RKO (cell line): ENCODE measurements at places on chromosomes 4 and X.

- no peak for DNase-seq
Measured at GRCh38 chr4:126230269-126230668, 915.5 kb downstream of the FAT4 start.

- no peak for DNase-seq
Measured at GRCh38 chr4:68569466-68570121, 6.5 kb downstream of the UGT2B17 start.

- DNase-seq, result peak; percentile 44
Measured at GRCh38 chr4:77734928-77735327, 84.2 kb downstream of the CNOT6L start.

- DNase-seq, result no peak
Measured at GRCh38 chrX:41382714-41383645, 49.0 kb downstream of the DDX3X start.

DNA sequence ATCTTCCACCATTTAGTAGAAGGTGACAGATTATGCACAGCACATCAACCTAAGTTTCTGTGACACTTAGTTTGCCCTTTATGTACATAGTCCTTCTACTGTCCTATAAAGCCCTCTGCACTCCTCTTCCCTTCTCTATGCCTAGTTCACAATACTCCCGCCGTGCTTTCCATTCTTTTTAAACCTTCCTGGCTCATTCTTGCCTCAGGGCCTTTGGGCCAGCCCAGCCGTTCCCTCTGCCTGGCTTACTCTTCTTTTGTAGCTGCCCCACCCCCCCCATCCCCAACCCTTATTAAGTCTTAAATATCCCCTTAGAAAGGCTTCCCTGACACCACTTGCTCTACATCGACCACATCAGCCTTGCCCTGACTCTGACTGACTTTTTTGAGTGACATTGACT, 33.0 kb downstream of the SGMS2 start:
- DNase-seq, result no peak

- no peak for DNase-seq
Measured at GRCh38 chrX:45900766-45901615, 644.2 kb downstream of the ZNF674 start.

DNA sequence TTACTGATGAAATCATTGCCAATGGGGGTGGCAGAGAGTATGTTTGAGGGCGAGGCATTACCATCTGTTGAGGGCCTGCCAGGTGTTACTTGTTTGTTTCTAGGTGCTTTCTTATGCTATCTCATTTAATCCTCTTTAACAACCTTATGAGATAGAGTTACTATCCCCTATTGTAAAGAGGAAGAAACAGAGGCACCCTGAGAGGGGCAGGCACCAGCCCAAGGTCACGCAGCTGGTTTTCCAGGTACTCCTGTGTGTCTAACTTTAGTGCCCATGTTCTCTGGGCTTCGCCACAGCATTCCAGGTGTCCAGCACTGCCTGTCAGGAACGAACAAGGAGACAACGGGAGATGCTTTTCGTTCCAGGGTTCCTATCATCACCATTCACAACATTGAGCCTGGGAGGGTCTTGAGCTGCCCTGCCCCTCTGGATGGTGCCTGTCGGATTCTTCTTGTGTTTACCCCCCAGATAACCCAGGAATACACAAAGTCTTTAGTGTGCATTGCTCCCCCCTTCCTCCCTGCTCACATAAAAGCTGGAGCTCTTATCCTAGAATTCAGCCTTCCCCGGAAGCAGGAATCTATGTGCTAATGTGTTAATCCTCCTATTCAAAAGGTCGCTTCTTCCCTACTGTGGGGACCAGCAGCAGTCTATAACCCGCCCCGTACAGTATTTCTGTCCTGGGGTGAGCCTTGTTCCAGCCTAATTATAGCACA, 24.9 kb upstream of the GPC4 start:
- DNase-seq, result no peak

DNA sequence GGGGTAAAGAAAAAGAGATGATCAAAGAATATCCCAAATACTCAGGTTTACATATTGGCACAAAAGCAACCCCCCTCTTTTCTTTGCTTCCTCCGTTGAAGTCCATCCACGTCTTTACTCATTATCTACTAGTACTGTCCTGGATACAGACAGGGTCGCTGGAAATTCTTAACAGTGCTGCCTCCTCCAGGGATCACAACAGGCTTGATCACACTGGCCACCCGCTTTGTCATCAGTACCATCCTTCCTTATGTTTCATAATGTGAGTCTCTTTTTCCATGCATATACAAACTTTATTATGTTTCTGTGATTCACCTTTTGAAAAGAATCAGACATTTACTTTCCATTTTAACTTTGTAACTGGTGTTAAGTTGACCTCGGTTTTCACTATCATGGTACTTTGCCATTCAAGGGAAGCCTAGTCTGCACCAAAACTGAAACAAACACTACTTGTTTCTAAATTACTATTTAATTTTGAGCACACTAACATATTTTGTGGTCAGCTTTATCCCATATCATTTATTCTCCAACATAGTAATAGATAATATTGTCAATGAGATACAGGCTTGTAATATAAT, 387.5 kb upstream of the PPP1R2C start:
- DNase-seq, result no peak

DNA sequence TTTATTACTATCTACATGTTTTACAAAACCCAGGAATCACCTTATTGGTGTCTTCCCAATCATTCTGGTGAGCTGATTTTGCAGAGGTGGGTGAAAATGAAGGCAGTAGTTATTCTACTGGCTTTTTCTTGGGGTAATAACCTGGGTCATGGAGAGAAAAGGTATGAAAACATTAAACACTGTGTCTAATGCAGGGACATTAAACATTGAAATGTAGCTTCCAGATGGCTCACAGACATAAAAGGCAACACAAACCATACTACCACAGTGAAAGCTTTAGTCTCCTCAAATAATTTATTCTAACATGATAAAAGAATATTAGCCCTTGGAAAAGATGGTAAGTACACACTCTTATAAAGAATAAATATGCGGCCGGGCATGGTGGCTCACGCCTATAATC, 8.0 kb downstream of the SETD7 start:
- DNase-seq, result no peak

DNA sequence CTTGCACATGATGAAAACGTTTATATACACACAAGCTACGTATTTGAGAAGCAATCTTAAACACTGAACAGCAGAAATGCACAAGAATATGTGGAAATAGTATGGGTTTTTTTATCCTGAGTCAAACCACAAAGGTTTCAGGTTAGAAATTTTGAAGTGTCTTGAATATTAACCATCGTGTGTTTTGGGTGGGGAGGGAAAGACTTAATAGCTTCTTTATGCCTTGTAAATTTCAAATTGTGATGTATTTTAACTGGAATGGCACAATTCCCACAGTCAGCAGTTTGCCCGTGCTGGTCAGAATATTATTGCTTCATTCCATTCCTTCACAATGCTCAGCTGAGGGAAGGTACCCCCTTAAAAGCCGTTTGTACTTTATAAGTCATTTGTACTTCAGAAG, 67.4 kb upstream of the WDR1 start:
- no peak for DNase-seq

- DNase-seq, result no peak
Measured at GRCh38 chr4:132479543-132479942, 669.6 kb upstream of the PCDH10 start.

GRCh38 chr4:167020410-167020809, 213.9 kb downstream of the SPOCK3 start:
- peak; percentile 25 for DNase-seq

DNA sequence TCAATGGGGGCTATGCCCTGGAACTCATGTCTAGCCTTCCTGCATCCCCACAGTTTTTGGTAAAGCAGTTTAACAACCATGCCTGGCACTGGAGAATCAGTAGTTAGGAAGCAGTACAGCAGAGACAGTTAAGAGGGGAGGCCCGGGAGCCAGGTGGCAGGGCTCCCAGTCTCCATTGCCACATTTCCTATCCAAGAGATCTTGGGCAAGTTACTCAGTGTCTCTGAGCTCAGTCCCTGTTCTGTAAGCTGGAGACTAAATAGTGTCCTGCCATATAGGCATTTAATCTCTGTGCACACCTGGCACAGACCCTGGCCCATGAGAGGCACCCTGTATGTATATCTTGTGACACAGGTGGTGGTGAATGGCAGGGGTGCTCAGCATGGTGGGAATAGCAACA, 156.1 kb upstream of the EOLA2 start:
- no peak for DNase-seq

DNA sequence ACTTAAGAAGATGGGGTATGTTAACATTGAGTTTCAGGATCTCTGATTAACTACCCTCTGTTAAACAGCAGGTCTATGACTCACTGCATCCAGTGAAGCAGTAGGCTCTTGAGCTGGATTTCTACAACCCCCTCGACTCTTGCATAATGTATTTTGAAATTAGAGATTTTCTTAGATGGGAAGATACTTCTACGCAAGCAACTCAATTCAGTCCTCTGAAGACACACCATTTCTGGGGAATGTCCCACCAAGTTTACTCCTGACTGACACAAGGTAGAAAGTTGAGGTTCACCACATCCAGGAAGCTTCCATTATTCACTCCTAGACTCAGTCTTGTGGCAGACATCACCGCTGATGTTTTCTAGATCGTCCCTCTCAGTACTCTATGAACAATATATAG, 12.9 kb downstream of the PALLD start:
- no peak for DNase-seq

- DNase-seq, result no peak
Measured at GRCh38 chr4:2834001-2834921, 9.4 kb upstream of the ADD1 start.

- DNase-seq, result no peak
Measured at GRCh38 chr4:119080721-119081541, 54.7 kb upstream of the MYOZ2 start.

GRCh38 chr4:73847526-73848182, 5.4 kb upstream of the PF4V1 start:
- DNase-seq, result no peak

DNA sequence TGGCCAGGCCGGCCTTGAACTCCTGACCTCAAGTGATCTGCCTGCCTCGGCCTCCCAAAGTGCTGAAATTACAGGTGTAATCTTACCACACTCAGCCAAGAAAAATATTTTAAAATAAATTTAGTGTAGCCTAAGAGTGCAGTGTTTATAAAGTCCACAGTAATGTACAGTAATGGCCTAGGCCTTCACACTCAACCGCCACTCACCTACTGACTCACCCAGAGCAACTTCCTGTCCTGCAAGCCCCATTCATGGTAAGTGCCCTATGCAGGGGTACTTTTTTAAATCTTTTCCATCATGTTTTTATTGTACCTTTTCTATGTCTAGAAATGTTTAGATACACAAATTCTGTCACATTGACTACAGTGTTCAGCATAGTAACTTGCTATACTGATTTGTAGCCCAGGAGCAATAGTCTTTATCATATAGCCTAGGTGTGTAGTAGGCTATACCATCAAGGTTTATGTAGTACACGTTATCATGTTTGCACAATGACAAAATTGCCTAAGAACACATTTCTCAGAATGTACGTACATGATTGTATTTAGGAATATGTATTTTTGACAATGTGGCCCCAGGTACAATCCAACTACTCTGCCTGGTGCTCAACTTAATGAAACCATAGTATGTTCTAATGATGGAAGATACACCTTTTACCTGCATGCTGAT, 455.2 kb downstream of the PCDH7 start:
- peak; percentile 54 for DNase-seq

- DNase-seq, result no peak
Measured at GRCh38 chrX:41189156-41189555, 103.9 kb downstream of the USP9X start.

GRCh38 chr4:99234331-99235010, 15.4 kb upstream of the ADH6 start:
- DNase-seq, result no peak

- DNase-seq, result no peak
Measured at GRCh38 chr4:18105030-18106011, 83.8 kb upstream of the LCORL start.

DNA sequence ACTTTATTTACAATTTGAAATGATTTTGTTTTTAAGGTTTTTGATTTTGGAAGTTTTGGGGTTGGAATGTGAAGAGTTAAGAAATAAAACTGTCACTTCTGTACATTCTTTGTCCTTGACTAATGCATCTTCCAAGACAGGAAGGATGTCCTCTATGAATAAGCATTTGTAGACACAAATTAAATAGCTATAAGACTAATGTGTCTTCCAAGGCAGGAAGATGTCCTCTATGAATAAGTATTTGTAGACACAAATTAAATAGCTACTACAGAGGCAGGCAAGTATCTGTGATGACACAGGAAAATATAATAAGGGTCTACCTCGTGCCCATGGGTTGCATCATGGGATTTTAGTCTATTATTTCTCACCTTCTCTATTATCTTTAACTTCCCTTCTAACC, 14.5 kb downstream of the PRSS48 start:
- peak; percentile 48 for DNase-seq
